Endothelial cell (in vitro differentiated cells): ENCODE measurements at places on chromosomes 5 and 9. TPM values are rescaled to one million over a fixed set of nuclear protein-coding genes. Genes with fewer than 3 reads are reported as not detected.

GRCh38 chr5:131252824-131253171 lies 11.1 kb upstream of the CDC42SE2 start:
- H3K27ac ChIP-seq, result no peak overlapping the region
- H3K27me3 ChIP-seq, result peaks cover 1% of the 10 kb centered on the region
- no peak overlapping the region for H3K4me3 ChIP-seq
- H3K36me3 ChIP-seq, result no peaks in the 10 kb centered on the region
- no peaks in the 10 kb centered on the region for H3K4me1 ChIP-seq

- no peaks in the 10 kb centered on the region for H3K4me1 ChIP-seq
- no peak overlapping the region for H3K4me3 ChIP-seq
- no peak for DNase-seq
- no peak overlapping the region for H3K27ac ChIP-seq
- no peaks in the 10 kb centered on the region for H3K36me3 ChIP-seq
- H3K27me3 ChIP-seq, result no peaks in the 10 kb centered on the region
Observed at GRCh38 chr9:115254287-115255180, 136.6 kb upstream of the TNC start.

- no peaks in the 10 kb centered on the region for H3K27me3 ChIP-seq
- peaks cover 10% of the 10 kb centered on the region for H3K4me1 ChIP-seq
- H3K4me3 ChIP-seq, result no peak overlapping the region
- no peak for DNase-seq
- peaks cover 32% of the 10 kb centered on the region for H3K36me3 ChIP-seq
Observed at GRCh38 chr5:128353441-128354107, 184.5 kb downstream of the FBN2 start.

Gene OR1Q1
- not detected for total RNA-seq

DNA sequence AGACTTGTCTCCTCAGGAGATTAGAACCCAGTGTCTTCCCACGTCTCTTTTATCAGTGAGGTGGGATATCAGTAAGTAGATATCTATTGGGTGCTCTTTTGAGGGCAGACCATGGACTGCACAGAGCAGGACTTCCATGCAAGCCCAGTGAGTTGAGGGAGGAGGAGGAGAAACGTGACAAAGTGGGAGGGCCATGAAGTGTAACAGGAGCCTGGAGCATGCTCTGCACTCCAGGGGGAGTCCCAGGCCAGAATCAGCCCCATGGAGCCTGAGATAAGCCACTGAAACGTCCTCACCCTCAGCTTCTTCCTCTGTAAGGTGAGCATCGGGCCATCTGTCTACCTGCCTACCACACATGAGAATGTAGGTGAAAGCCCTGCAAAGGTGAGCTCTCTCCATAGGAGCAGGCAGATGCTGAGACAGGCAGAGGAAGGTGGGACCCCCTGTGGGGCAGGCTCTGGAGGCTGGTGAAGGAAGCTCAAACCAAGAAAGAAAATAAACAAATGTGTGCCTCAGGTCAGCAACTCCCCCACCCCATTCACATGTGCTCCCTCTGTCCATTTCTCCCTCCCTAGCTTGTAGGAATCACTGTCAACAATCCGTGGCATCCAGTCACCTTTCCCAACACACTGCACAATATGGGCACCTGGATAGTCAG lies 87.4 kb downstream of the NRG2 start:
- H3K4me3 ChIP-seq, result no peak overlapping the region
- no peaks in the 10 kb centered on the region for H3K4me1 ChIP-seq
- no peak overlapping the region for H3K27ac ChIP-seq
- no peak for DNase-seq
- H3K27me3 ChIP-seq, result peaks cover 4% of the 10 kb centered on the region

GRCh38 chr5:54845567-54845941 lies 139.8 kb downstream of the ESM1 start:
- no peak overlapping the region for H3K4me3 ChIP-seq
- no peak for DNase-seq
- H3K4me1 ChIP-seq, result peaks cover 3% of the 10 kb centered on the region
- no peaks in the 10 kb centered on the region for H3K27me3 ChIP-seq

Gene UGT3A1
- total RNA-seq, result 0.85 TPM

- H3K4me1 ChIP-seq, result no peaks in the 10 kb centered on the region
- no peak overlapping the region for H3K4me3 ChIP-seq
- no peak overlapping the region for H3K27ac ChIP-seq
- H3K36me3 ChIP-seq, result no peaks in the 10 kb centered on the region
- peaks cover 4% of the 10 kb centered on the region for H3K27me3 ChIP-seq
- no peak for DNase-seq
Observed at GRCh38 chr9:82495884-82496777, 507.6 kb downstream of the SPATA31D1 start.

- DNase-seq, result no peak
- no peaks in the 10 kb centered on the region for H3K4me1 ChIP-seq
- H3K27me3 ChIP-seq, result peaks cover 2% of the 10 kb centered on the region
- H3K4me3 ChIP-seq, result no peak overlapping the region
Observed at GRCh38 chr5:60402161-60402785, 297.7 kb downstream of the DEPDC1B start.
